DMS 273 treated with DMSO at 0.1 percent for 48 hours (cell line): ENCODE measurements at places on chromosomes 3 and 15.

DNA sequence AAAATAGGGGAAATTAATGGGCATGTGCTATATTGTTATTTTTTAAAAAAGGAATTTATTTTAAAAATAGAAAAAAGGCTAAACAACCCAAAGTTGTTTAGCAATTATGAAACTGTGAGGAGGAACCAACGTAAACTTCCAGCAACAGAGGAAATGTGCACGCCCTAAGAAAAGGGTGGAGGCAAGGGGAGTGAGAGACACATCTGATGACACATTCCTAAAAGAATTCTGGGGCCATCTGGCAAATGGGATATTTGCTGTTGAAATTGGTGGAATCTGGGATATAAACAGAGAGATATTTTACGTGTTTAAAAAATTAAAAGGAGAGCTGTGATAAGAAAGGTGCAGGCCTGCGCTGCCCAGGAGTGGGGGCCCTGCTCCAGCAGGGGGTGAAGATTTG lies 50.8 kb upstream of the MUC13 start:
- no peak for DNase-seq

- DNase-seq, result no peak
Observed at GRCh38 chr15:81229586-81229985, 32.9 kb downstream of the IL16 start.

DNA sequence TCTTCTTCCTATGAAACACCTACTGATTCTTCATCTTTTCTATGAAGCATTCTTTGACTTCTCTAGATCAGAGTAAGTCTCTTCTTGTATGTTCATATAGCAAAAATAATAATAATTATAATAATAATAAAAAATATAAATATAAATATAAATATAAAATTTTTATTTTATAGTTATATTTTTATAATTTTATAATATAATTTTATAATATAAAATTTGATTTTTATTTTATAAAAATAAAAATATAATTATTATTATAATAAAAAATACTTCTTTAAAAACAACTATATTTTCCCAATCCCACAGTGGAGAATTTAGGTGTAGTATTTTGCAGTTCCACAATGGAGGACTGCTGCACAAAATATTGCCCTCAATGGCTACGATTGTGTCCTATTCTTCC lies 34.3 kb downstream of the DUT start:
- DNase-seq, result no peak

DNA sequence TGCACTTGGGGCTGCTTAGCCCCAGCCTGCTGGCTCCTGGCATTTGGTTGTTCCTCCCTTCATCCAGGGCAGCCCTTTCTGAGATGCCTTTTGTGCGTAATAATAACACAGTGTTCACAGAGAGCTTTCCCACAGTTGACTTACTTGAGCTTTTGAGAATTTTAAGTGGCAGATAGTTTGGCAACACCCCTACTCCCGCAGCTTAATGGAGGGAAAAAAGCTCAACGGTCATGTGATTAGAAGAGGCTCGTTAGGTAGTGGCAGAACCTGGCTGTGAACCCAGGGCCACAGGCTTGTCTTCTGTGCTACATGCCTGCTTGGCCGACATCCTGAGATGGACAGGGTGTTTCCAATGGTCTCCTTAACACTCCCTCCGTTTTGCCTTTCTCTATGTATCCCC lies 4.7 kb downstream of the KBTBD13 start:
- DNase-seq, result no peak

DNA sequence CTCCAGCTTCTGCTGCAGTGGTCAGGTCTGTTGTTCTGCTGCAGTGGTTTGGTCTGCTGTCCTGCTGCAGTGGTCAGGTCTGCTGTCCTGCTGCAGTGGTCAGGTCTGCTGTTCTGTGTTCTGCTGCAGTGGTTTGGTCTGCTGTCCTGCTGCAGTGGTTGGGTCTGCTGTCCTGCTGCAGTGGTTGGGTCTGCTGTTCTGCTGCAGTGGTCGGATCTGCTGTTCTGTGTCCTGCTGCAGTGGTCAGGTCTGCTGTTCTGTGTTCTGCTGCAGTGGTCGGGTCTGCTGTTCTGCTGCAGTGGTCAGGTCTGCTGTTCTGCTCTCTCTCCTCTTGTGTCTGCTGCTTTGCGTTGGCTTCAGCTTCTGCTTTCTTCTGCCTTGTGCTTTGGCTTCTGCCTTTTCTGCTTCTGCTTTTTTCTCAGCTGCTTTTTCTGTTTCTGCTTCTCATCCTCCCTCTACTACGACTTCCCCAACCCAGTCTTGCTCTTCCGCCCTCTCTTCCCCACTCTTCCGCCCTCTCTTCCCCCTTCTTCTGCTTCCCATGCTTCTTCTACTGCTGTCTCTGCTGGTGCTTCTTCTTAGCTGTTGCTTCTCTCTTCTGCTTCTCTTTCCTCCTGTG lies 50.7 kb downstream of the FAM43A start:
- no peak for DNase-seq

DNA sequence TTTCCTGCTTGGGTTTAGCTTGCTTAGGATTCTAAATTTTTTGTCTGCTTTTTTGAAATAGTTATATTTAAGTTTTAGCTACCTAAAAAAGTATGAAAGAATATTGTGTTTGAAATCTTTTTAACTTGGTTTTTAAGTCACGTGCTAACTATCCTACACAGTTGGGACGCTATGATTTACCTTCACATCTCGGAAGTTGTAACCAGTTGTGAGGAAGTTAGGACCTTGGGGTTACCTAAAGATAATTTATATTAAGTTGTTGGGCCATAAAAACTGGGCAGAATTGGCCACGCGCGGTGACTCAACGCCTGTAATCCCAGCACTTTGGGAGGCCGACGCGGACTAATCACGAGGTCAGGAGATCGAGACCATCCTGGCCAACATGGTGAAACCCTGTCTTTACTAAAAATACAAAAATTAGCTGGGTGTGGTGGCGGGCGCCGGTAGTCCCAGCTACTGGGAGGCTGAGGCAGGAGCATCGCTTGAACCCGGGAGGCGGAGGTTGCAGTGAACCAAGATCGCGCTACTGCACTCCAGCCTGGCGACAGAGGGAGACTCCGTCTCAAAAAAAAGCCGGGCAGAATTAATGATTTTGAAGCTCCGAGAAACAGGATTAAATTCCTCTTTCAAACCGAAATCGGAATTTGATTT lies 1.0 kb downstream of the ZFAND6 start:
- DNase-seq, result no peak

DNA sequence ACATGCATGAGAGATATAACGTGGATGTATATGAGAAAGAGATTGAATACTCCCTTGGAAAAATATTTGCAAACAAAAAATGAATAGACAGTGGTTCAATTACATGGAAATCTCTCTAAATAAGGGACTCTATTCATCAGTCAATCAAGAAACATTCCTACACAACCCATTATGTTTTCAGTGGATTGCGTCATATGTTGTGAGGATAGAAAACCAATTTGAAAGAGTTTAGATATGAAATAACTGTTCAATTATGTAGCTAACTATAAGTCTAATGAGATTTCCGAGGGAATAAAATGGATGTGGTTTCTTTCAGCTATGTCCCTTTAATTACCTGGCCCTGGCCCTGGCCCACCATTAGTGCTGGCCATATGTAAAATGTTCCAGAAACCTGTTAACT lies 86.7 kb upstream of the TMCO5A start:
- no peak for DNase-seq

GRCh38 chr3:66229931-66230330 lies 9.1 kb downstream of the SLC25A26 start:
- DNase-seq, result no peak

- no peak for DNase-seq
Observed at GRCh38 chr3:185317674-185318073, 45.3 kb upstream of the MAP3K13 start.

GRCh38 chr3:71317749-71318457 lies 265.6 kb downstream of the FOXP1 start:
- DNase-seq, result no peak

- no peak for DNase-seq
Observed at GRCh38 chr15:38650936-38651327, 86.3 kb upstream of the RASGRP1 start.

- no peak for DNase-seq
Observed at GRCh38 chr3:148366743-148367410, 330.8 kb upstream of the AGTR1 start.

DNA sequence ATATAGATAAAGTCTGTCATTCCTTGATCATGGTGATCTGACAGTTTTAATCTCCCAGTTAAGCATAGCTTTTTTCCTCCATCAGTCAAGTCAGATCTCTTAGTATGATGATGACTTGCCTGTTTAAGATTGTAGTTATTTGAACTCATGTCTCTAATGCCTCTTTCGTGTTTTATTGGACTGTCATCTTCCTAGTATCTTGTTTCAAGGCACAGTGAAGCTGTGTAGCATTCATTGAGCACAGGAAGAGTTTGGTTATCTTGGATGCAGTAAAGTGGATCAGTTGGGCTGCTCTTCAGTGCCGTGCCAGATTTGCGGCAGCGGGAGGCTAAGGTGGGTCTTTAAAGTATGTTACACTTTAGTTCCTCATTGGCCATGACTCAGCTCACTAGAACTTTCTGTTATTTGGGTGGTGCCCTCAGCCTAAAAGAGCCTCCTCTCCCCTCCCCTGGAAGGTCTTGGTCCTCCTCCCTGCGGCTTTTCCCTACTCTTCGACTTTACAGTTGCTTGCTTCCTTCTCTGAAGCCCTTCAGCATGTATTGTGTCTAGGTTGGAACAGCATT lies 45.7 kb upstream of the SKOR1 start:
- DNase-seq, result no peak

GRCh38 chr15:67120009-67120838 lies 54.8 kb downstream of the SMAD3 start:
- DNase-seq, result no peak

DNA sequence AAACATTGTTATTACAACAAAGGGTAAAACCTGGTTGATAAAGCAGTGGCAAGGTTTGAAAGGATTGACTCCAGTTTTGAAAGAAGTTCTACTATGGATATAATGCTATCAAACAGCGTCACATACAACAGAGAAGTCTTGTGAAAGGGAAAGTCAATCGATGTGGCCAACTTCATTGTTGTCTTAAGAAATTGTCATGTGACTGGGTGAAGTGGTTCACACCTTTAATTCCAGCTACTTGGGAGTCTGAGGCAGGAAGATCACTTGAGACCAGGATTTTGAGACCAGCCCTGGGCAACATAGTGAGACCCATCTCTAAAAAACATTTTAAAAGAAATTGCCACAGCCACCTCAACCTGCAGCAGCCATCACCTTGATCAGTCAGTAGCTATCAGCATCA lies 6.2 kb upstream of the LXN start:
- DNase-seq, result no peak

GRCh38 chr3:160554980-160555379 lies 10.4 kb downstream of the KPNA4 start:
- DNase-seq, result no peak

DNA sequence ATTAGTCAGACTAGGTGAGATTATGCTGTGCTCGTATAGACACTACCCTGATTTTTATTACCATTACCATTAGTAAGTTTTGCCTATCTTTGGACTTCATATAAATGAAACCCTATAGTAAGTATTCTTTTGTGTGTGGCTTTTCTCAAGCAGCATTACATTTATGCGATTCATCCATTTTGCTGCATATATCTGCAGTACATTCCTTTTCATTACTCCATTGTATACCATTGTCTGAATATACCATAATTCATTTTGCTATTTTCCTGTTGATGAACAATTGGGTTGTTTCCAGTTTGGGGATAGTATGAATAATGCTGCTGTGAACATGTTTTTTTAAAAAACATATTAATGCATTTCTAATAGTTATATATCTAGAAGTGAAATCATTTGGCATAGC lies 45.3 kb downstream of the TMEM212 start:
- DNase-seq, result no peak

GRCh38 chr15:29556380-29556779 lies 265.9 kb downstream of the TJP1 start:
- no peak for DNase-seq

DNA sequence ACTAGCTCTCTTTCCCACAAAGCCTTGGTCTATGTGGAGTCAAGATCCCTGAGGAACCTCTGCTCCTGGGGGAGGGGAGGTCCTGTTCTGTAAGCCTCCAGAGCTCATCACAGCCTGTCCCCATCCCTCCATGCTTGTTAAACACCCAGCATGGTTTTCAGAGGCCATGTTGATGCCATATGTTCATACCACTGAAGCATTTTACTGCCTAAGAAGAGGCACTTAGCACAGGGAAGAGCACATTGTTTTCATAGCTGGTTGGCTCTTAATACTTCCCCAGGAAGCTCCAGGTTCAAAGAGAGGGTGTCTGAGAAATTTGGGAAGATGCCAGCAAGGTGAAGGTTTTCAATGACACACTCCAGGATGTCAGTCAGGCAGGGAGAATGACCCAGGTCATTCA lies 25.6 kb downstream of the CPNE4 start:
- DNase-seq, result no peak

DNA sequence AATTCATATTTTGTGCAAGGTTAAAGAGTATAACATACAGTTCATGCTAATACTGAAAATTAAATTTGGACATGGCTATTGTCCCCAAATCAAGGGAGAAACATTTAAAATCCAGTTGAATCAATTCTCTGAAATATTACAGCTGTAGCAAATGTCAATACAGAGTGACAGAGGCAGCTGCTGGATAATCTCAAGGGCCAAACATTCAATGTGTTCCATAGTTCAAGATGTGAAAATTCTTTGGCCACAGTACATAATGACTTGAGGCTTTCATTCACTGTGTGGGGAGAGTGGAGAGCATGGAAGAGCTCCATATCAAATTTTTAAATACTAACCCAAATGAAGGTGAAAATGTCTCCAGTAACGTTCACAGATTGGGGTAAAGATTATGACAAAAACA lies 1192.8 kb upstream of the CADM2 start:
- DNase-seq, result no peak

- DNase-seq, result no peak
Observed at GRCh38 chr3:101532783-101533602, 20.0 kb upstream of the SENP7 start.

DNA sequence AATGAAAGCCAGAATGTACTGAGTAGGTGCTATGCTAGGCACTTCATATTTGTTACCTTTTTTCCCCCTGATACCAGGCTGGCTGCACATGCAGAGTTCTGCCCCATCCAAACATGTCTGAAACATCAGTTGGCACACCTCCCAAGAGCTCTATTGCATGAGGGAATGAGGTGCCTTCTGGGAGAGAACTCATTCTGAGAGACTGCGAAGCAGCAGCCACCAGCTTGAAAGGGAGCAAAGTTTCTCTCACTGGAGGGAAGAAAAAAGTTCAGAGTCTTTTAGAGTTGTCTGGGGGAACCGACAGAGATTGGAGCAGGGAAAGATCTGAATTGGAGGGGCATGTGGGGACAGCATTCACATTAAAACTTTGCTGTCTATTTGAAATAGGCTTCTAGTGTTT lies 84.1 kb downstream of the AGBL1 start:
- no peak for DNase-seq

DNA sequence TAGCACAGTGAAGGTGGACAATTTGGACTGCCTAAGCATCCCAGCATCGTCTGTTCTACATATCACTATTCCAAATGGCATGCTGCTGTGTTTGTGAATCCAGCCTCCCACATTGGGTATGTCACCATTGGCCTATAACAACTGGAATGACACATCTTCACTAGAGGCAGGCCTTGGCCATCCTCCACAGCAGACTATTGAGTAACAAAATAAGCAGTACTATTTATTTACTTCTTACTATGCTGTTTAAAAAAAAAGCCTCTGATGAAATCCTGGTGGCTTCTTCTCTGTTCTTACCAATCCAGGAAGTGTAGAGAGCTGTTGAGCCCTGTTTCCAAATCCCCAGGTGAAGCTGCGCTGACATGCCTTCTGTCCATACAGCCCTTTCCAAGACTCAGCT lies 30.6 kb upstream of the CERS3 start:
- no peak for DNase-seq
